Stimulated activated CD4-positive, alpha-beta T cell treated with anti-CD3 and anti-CD28 coated beads, Interleukin-15, amount 100 ng/mL, for 1 hour (primary cell): ENCODE measurements at places on chromosomes 12 and 14.

GRCh38 chr14:91068642-91069041 is 8.2 kb upstream of the RPS6KA5 start:
- no peak for DNase-seq

DNA sequence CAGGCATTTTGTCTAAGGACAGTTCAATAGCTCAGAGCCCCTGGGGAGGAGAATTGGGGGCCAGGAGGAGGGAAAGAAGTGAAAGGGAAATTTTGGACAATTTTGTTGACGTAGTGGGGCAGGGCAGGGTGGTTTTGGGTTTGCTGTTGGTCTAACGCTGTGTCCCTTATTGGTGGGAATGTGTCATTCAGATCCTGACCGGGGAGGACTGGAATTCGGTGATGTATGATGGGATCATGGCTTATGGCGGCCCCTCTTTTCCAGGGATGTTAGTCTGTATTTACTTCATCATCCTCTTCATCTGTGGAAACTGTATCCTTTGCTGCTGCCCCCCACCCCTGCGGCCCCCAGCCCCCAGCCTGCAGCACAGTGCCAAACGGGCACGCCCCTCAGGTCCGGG is 212.1 kb upstream of the FKBP4 start:
- DNase-seq, result no peak

DNA sequence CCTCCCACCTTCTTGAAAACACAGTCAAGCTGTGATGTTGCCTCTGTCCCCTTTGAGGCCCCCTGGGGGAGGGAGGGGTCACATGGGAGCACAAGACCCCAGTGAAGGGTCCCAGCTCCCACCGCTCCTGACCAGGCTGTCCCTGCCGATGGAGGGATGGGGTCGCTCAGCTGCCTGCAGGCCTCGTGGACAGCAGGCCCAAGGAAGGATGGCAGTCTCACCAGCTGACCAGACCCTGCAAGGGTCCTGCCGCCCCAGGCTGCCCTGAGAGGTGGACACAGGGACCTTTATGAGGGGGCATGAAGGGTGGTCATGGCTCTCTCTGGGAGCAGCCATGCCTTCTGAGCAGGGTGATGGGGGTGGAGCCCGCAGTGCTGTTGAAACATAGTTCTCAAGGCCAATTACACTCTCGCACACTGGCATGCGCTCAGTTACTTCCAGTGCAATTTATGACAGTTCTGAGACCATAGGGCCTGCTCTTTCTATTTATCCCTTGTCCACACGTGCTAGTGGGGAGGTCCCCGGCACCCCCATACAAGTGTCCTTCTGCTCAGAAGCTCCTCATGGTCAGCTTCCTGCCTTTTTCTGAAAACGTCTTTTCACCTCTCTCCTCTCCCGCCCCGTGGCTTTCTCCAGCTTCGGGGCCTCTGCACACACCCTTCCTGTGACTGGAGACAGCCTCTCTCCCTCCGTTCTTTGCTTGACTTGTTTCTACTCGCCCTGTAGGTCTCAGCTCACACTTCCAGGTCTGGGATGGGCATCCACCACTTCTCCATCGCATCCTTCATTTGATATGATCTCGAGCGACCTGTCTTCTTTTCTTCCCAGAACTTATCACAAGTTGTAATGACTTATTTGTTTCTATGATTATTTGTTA is 313.1 kb downstream of the ADGRD1 start:
- no peak for DNase-seq

- no peak for DNase-seq
These were observed 2.9 kb downstream of the BEGAIN start for GRCh38 chr14:100584056-100585031.

DNA sequence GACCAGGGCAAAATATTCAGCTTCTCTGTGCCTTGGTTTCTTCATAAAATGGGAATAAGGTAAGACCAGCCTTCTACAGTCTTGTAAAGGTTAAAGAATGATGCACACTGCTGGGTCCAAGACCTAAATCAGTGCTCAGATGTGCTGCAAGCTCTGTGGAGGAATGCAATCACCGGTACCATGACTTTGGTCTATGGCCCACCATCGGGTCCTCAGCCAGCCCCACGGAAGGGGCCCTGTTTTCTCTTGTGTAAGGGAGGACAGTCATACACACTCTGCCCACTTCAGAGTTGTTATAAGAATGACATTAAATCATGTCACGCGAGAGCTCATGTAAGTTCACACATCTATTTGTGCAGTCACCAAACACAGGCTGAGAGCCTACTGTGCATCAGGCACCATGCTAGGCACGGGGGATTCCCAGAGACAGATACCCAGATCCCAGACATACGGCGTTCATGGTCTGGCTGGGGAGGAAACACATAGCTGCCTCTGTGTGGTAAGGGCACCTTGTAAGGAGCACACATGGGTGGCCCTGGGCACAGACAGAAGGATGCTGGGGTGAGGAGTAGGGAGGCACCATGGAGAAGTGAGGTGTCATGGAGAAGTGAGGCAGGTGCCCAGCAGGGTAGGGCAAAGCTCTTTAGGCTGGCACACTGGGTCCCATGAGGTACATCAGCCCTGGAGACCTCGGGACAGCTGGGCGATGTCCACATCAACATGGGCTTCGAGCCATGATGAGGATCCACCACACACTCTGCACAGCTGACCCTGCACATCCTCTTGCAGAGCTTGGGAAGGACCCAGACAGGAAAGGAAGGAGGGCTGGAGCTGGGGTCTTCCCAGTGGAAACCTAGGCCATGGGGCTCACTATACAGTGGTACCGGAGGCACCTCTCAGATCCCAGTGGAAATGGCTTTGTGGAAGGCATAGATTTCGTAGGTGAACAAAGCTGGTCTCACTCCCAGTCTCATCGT is 190.4 kb upstream of the DIO3 start:
- no peak for DNase-seq

GRCh38 chr14:91714805-91715204 is 17.1 kb downstream of the CATSPERB start:
- DNase-seq, result no peak

- no peak for DNase-seq
These were observed 39.6 kb downstream of the TEAD4 start for GRCh38 chr12:2998789-2999264.

- DNase-seq, result no peak
These were observed 77.2 kb downstream of the BAZ1A start for GRCh38 chr14:34797747-34798583.

- DNase-seq, result no peak
These were observed 21.3 kb upstream of the SERPINA6 start for GRCh38 chr14:94344389-94344788.

- no peak for DNase-seq
These were observed 1.2 kb downstream of the CNOT2 start for GRCh38 chr12:70244409-70244808.

- DNase-seq, result no peak
These were observed 26.7 kb downstream of the BTG1 start for GRCh38 chr12:92118826-92119536.

- no peak for DNase-seq
These were observed 12.2 kb downstream of the EVL start for GRCh38 chr14:100077441-100077840.

DNA sequence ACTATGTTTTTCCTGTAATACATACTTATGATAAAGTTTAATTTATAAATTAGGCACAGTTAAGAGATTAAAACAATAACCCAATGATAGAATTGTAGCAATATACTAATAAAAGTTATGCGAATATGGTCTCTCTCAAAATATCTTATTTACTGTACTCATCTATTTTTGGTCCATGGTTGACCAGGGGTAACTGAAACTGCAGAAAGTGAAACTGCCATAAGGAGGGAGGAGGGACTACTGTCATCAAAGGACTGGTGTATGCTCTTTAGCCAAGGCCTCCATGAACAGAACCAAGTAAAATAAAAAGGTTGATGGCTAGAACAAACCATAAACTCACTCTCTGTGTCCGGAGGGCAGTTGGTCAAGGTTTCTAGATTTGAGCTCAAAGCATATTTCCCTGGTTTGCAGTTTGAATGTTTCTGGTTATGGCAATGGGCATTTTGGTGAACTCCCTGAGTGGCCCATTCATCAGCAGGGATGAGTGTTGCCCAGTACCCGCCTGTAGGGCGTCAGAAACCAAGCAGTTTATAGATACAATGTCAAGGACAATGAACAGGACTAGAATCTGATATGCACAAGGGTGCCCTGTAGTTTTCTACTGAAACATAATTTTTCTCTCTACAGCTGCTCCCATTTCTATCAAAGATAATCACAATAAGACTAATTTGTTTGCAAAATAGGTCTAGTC is 19.8 kb downstream of the LEMD3 start:
- DNase-seq, result no peak

GRCh38 chr12:6647083-6647604 is at the start of gene ACRBP:
Gene ACRBP, minus strand, starts transcription at chr12:6647432. Its CDS starts 66 bp downstream, at chr12:6647366.
- no peak for DNase-seq

DNA sequence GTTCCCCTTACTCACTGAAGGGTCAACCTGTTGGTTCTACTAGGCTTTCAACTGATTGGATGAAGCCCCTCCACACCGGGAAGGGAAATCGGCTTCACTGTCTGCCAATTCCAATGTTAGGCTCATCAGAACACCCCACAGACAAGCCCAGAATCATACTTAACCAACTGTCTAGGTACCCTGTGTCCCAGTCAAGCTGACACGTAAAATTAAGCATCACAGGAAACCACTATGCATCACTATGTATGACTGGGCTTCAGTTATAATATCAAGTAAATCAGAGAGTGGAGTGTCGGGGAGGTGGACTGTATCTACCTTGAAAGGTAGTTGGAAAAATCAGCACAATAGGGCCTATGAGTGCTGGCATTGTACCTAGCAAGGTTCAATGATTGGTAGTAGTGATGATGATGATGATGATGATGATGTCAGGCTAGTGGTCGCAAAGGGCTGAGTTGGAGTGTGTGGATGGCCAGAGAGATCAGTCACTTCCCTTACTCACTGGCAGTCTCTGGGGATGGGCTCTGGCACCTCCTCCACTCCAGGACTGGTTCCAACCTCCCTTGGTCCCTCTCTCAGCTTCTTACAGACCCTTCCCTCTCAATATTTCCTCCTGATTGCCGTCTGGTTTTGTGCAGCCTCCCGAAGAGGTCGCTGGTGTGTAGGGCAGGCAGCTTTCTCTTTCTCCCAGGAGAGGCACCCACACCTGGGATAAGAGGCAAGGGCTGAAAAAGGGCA is 3.3 kb upstream of the ATG101 start:
- DNase-seq, result no peak

DNA sequence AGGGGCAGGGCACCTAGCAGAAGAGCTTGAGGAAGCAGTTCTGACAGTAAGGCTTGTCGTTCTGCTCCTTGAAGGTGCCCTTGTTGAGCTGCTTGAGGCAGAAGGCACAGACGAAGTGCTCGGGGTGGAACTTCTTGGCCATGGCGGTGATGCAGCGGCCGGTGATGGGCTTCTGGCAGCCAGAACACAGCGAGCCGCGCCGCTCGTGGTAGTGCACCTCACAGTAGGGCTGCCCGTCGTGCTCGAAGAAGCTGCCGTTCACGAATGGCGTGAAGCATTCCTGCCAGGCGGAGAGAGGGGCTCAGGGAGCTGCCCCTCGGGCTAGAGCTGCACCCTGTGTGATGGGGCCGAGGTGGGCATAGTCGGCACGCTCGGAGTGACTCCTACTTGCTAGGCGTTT is 11.4 kb upstream of the RPLP0 start:
- DNase-seq, result no peak

- DNase-seq, result no peak
These were observed 4.3 kb downstream of the IRF2BPL start for GRCh38 chr14:77024171-77024691.

GRCh38 chr14:90541076-90541634 is 144.3 kb downstream of the CALM1 start:
- no peak for DNase-seq

GRCh38 chr12:63348556-63348955 is 197.6 kb upstream of the AVPR1A start:
- no peak for DNase-seq

DNA sequence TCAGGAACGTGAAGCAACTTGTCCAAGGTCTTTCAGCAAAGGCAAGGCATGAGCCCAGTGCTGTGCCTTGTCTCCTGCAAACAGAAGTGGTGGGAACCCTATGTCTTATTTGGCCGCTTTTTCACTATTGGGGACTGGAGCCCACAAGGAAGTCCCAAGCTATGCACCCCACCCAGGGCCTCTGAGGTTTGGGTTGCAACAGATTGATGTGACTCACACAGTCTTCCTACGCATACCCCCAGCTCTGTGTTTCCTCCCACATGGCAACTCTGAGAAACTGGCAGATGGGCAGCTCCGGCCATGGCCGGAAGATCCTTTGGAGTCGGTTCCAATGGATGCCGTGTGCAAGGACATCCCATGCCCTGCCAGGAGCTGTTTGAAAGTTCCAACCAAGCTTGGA is 28.3 kb upstream of the CMKLR1 start:
- no peak for DNase-seq

GRCh38 chr12:115320451-115320850 is 636.5 kb upstream of the TBX3 start:
- no peak for DNase-seq

- DNase-seq, result no peak
These were observed 150.3 kb upstream of the PRKD1 start for GRCh38 chr14:30077946-30078345.

DNA sequence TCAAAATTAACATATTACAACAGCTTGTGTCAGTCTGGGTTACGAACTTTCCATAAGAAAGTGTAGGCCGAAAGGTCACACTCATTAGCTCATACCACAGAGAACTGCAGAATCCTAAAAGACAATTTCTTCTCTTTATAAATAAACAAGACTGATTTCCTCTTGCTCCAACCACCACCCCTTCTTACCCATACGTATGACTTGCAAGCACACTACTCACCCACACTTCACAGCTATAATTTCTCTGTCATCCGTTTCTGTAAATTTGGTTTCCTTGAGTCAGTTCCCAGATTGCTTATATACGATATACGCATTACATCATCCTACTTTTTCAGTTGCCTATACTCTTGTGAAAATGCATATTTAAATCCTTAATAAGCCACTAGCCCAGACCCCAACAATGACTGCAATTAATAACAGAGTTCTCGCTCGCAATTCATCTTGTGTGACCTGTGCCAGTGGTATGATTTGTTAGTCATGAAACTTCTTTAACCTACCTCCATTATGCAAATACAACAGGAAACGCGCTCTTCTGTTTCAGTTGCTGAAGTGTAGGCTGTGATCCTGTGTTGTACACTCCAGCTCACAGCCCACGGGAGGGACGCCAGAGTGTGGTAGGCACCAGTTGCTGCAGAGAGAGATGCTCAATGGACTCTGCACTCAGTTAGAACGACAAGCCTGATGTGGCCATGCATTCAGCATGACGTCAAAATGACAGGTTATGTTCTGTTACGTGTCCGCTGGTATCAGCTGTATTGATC is 417.6 kb downstream of the PDZRN4 start:
- DNase-seq, result no peak

DNA sequence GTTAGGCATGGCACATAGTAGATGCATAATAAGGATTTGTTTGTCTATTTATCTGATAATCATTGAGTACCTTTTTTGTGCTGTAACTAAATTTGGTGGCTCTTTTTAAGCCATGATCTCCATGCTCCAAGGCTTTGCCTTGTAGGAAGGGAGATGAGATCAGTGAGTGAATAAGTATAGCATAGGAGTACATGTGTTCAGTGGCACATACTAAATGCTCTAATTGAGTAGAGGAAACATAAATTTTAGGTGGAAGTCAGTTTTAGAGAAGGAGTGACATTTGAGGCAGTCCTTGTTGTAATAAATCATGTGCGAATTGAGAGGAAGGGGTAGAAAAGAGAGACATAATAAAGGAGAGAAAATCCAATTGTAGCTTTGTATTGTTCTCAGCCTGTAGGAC is 482.6 kb downstream of the NRXN3 start:
- no peak for DNase-seq

- DNase-seq, result no peak
These were observed 77.2 kb downstream of the PTPRR start for GRCh38 chr12:70843363-70843762.

GRCh38 chr14:35825968-35826217 is 245 bp upstream of the BRMS1L start:
- no peak for DNase-seq

- DNase-seq, result no peak
These were observed 173.1 kb downstream of the FLRT2 start for GRCh38 chr14:85702997-85703396.
